ENCODE measurements at places on chromosomes 7 and 10.

DNA sequence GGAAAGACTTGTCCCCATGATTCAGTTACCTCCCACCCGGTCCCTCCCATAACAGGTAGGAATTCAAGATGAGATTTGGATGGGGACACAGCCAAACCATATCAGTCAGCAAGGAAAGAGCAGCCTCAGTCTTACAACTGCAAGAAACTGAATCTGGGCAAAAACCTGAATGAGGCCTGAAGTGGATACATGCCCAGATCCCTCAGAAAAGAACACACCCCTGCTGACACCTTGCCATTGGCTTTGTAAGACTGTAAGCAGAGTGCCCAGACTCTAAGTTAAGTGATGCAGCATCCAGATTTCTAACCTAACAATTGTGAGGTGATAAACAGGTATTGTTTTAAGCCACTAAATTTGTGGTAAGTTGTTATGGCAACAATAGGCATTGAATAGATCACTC lies 670.8 kb downstream of the SORCS1 start:
- DNase-seq, result no peak

GRCh38 chr10:106252541-106252940 lies 912.0 kb downstream of the SORCS1 start:
- DNase-seq, result no peak

GRCh38 chr10:77493851-77494261 lies 143.8 kb downstream of the KCNMA1 start:
- no peak for DNase-seq

DNA sequence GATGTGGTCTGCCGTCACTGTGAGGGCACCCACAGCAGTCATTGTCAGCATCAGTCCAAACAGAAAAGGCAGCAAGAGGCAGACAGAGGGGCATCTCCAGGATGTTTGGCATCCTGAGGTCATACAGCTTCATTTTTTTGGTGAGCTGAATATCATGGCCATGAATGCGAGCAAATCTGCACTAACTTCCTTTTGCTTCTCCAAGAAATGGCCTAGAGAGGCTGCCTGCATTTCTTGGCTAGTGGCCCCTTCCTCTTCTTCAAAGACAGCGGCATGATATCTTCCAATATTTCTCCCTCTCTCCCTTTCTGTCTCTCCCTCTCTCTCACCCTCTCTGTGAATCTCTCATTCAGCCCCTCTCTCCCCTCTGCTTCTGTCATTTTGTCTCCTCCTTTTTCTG lies 24.8 kb downstream of the FKBP6 start:
- DNase-seq, result no peak

DNA sequence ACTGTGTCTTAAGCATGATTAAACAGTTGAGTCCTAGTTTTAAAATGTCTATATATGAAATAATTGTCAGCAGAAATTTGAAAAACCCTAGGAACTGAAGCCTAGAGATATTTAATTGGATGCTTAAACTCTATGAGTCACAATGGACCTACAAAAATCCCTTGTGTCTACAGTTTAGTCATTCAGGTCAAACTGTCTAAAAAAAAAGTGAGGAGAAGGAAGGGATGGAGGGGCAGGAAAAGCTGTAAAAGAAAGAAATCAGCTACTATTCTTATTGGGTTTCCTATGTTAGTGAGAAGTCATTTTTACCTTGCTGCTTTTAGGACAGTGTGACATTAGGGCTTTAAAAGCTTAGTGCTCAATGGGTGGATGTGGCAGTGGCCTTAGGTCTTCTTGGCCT lies 406.1 kb upstream of the FZD8 start:
- DNase-seq, result no peak

DNA sequence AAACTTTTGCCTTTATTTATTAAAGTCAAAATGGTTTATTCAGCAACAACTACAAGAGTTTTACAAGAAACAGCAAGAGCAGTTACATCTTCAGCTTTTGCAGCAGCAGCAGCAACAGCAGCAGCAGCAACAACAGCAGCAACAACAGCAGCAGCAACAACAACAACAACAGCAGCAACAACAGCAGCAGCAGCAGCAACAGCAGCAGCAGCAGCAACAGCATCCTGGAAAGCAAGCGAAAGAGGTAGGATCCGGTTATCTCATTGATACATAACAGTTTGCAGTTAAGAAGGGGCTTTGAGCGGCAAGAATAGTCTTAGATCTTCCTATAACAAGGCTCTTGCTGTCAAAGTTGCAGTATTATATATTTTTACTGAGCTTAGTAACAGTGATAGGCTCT lies 215.1 kb downstream of the FOXP2 start:
- no peak for DNase-seq

Measured in hematopoietic multipotent progenitor cell (in vitro differentiated cells).